Nucleus accumbens (tissue), 56 donors: ENCODE measurements at places on chromosomes 1 and 21.

DNA sequence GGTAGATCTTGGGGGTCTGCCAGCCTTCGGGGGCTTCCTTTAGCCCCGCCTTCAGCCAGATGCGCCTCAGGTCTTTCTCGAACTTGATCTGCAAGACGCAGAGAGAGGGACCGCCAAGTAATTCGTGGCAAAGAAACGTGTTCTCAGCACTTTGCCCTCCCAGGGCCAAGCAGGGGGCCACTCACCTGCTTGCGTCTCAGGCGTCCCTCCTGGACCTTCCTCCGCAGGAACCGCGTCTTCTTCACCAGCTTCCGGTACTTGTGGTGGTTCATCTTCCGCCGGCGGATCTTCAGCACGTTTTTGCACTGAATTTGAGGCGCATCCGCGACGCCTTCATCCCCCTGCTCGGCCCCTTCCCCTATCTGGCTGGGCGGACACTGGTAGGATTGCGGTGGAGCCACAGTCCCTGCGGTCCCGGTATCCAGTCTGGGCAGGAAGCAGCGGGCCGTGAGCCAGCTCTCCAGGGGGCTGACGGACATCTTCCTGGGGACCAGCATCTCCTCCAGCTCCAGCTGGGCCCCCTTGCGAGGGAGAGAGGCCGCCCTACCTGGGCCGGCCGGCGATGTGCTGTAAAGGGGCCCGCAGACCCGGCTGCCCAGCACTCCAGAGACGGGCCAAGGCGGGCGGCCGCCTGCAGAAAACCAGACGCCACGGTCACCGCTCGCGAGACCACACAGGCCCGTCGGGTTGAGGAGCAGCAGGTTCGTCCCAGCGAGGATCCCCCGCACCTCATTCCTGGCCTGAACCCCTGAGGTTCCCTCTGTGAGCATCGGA, 1.0 kb downstream of the AURKAIP1 start:
- no peak for DNase-seq

DNA sequence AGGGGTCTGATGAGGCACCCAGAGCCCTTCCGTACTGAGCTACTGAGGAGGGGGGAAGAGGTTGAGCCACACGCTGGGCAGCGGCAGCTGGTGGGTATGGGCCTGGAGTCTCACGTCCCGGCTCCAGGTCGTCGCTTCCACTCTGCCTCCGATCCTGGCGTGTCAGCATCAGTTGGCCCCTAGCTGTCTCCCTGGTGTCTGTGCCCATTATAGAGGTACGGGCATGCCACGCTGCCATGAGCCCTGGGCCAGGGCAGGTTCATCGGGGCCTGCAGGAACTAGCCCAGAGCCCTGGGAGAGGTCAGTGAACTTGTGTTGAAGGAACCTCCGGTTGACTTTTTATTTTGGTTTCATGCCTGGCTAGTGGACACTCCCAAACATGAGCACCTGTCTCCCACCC, 18.2 kb downstream of the COQ8A start:
- DNase-seq = no peak

DNA sequence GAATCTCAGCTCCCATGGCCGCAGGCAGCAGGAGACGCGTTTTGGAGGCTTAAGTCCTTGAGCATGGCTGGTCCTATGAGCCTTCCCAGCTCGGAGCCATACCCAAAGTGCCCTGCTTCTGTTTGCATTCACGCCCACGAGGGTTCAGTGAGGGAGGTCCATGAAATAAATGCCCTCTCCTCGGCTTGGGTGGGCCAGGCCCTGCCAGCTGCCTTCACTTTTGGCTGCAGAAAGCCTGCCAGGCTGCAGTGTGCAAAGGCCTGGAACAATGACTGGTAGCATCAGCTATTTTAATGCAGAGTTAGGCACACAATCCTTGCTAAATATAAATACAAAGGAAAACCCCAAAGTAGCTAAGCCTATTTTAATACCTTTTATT, 49.4 kb downstream of the H3-3A start:
- DNase-seq = no peak

- no peak for DNase-seq
Observed at GRCh38 chr1:107243461-107243860, 102.6 kb downstream of the NTNG1 start.

- no peak for DNase-seq
Observed at GRCh38 chr1:89555550-89555949, 30.9 kb downstream of the LRRC8B start.

- DNase-seq = no peak
Observed at GRCh38 chr1:163538667-163539066, 216.9 kb downstream of the NUF2 start.

DNA sequence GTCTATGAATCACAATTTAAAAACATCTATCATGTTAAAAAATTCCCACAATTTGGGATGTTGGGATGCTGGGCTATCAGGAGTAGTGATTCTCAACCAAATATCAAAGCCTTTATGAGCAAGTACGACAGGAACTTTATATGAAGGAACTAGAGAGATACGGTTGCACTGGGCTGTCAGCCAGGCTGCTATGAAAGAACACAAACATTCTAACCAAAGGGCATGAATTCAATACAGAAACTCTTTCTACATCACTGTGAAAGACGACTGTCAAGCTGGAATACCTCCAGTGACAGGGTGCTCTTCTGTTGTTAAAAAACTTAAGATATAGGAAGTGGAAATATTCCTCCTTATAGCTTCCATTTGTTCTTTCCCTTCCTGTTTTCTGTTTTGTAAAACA, 9.8 kb downstream of the CACNA1E start:
- DNase-seq = no peak

DNA sequence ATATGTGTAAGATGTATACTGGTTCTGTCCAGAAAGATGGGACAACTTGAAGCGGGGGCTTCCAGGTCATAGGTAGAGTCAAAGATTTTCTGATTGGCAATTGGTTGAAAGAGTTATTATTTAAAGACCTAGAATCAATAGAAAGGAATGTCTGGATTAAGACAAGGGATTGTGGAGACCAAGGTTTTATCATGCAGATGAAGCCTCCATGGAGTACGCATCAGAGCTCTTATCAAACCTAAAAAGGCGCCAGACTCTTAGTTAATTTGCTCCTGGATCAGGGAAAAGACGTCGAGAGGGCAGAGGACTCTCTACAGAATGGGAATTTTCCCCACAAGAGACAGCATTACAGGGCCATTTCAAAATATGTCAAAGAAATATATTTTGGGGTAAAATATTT, 23.7 kb upstream of the ETV3 start:
- DNase-seq = no peak

- DNase-seq = no peak
Observed at GRCh38 chr1:54252371-54252936, 52.5 kb downstream of the MRPL37 start.

DNA sequence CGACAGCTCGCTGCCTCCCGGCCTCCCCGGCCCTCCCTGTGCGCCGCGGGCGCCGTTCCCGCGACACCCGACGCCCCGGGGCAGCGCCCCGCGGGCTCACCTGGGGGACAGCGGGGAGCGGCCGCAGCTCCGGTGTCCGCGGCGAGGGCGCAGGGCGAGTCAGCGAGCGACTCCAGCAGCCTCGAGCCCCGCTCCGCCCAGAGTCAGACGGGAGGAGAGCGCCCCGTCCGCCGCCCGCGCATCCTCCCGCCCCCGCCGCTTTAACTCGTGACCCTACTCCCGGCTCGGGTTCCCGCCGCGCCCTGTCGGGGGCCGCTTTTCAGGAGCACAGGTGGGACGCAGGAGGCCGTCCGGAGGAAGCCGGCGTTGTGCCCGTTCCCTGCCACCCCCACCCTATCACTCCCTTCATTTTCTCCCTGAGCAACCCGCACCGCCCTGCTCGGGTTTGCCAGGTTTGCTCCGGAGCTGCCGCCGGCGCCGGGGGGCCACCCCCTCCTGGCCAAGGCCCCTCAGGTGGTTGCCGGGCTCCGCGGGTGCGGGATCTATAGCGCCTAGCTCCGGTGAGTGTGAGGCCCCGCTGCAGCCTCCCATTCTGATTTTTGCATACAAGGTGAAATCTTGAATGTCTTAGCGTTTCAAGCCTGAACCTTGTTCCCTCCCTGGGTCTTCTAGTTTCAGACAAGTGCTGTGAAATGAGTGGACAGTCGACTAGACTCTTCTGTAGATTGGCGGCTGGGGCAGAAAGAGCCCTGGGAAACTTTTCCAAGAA, at the start of gene MCOLN3:
Gene MCOLN3 (minus strand): TSS at position 205 of the 769 bp plus-strand sequence. CDS start 3,140 bp downstream, outside the sequence.
- no peak for DNase-seq

DNA sequence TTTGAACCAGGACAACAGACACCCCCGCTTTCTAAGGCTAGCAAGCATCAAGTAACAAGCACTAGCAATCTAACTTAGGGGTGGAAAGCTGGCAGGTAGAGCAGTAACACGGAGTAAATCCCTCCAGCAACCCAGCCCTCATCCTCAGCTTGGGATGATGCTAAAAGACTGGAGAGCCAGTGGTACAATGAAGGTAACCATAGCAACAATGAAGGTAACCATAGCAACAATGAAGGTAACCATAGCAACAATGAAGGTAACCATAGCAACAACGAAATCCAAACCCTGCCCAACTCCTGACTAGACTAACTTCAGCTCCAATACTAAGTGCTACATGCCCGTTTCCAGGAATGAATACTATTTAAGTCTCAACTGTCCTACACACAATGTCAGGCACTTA, 22.2 kb upstream of the EIF4G3 start:
- DNase-seq = no peak

DNA sequence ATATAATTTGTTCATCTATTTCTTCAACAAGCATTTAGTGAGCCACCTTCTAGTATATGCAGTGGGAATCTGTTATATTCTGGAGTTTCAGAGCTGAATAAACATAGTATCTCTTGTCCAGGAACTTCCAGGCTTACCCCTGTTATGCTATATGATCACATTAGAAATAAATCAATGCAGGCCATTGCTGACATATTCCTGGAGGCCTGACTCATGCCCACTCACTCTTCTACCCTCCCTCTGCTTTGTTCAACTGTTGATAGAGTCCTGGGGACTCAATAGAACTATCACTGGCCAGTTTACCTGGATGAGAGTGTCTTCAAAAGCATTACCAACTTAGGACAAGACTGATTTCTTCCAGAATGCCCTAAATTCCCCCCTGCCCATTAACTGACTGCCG, 29.3 kb upstream of the SRSF10 start:
- no peak for DNase-seq

- DNase-seq = no peak
Observed at GRCh38 chr21:46057111-46057709, 40.7 kb upstream of the COL6A2 start.

DNA sequence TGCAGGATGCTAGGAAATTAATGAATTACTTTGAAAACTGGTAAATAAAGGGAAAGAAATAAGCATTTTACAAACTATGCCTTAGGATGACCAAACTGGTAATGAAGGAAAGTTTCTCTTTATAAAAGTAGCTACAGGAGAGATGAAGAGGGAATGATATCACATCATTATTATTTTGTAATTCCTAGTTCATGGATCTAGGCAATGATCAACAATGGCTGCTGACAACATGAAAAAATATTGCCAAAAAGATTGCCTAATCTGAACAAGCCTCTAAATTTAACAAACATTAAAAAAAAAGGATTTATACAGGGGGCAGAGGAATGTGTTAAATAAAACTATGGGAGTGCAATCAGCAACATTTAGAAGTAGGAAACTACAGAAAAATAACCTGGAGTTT, 38.9 kb downstream of the NOS1AP start:
- no peak for DNase-seq

DNA sequence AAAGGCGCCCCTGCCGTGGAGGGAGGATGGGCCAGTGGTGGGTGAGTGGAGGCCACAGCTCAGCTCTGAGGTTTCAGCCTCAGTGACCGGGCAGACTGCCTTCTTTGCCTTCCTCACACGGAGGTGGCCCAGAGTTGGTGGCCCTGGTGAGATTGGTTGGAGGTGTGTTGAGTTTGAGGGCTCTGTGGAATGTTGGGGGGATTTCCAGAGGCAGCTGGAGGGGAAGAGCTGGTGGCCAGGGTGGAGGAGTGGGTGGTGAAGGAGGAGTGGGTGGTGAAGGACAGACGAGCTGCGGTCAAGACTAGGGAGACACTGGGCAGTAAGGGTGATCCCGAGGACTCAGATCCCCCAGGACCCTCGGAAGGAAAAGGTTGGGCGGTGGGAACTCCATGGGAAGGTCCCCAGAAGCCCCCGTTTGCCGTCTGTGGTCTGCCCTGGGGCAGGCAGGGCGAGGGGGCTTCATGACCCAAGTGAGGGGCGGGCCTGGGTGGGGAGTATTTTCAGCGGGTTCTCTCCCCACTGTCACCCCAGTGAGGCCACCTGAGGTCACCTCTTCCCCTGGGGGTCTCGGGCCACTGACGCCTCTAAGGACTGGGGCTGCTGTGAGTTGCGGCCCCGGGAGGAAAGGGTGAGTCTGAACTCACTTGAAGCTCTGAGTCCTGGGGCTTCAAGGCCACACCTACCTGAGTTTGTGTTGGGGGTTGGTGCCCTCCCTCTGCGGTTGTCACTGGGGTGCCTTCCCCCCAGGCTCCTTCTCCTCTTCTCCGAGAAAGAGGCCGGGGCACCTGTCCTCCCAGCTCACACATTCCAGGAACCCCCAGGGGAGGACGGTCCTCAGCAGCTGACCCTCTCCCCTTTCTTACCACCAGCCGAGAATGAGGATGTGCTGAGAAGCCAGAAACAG, 22.7 kb upstream of the PIK3CD start:
- DNase-seq = no peak

DNA sequence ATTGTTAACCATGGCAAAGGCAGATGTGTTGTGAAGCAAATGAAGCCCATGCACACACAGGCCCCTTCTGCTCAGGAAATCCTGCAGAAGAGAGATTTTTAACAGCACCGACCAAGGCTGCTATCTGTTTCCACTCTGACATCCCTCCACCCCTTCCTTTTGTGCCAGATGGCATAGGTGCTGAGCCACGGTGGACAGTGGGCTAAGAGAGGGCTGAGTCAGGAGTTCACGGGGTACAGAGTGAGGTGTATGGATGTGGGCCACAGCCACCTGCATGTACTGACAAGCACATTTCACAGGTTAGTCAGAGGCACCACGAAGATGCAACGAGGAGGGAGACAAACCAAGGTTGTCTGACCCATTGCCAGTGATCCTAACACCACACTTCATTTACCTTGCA, 9.5 kb downstream of the RSPH1 start:
- no peak for DNase-seq

GRCh38 chr1:216518844-216519627, 95.8 kb upstream of the USH2A start:
- no peak for DNase-seq
